ENCODE measurements at places on chromosomes 6 and 20.

DNA sequence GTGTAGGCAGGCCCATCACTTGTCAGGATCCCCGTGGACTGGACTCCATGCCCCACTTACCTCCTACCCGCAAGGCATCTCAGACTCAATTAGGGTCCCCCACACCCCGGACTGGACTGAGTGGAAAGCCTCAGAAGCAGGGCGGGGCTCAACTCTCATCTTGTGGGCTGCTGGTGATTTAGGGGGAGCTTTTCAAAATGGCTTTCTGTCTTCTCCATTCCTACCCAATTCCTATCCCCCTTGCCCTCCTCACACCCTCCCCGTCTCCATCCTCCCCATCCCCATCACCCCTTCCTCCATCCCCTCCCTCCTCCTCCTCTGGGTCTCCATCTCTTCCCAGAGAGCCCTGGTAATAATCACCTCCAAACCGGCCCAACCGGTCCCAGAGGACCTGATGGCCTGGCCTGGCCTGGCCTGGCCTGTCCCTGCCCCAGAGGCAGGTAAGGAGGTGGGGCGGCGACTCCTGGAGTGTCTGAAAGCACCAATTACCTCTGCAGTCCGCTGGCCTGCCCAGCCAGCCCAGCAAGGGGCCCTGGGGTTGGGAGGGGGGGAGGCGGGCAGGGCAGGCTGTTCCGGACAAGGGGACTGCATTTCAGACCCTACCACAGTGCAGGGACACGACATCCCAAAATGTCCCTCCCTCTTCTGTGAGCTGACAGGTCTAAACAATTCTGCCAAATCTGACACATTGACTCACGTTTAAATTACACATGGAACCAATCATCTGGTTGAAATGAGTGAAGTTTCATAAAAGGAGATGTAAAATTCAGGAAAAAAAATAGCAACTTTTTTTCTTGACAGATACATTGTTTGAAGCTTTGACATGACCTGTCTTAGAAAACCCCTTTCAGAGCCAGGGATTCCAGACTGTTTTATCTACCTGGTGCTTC lies 24.8 kb downstream of the MAFB start:
- DNase-seq = no peak

GRCh38 chr6:160315310-160315709 lies 32.9 kb upstream of the SLC22A3 start:
- no peak for DNase-seq

DNA sequence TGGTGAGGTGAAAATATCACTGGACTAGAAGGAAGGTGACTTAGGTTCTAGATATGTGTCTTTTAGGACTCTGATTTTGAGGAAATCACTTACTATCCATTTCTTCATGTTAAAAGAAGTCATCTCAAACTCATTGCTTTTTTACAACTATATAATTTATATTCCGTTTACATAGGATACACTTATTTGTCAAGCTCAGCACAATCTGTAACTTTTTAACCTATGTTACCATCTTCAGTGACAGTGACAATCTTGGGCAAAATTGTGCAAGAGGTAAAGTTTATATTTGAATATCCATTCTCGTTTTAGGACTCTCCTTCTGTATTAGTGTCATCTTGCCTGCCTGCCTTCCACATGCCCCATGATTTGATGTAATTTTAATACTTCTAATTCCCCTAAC lies 74.0 kb upstream of the FAM83B start:
- no peak for DNase-seq

DNA sequence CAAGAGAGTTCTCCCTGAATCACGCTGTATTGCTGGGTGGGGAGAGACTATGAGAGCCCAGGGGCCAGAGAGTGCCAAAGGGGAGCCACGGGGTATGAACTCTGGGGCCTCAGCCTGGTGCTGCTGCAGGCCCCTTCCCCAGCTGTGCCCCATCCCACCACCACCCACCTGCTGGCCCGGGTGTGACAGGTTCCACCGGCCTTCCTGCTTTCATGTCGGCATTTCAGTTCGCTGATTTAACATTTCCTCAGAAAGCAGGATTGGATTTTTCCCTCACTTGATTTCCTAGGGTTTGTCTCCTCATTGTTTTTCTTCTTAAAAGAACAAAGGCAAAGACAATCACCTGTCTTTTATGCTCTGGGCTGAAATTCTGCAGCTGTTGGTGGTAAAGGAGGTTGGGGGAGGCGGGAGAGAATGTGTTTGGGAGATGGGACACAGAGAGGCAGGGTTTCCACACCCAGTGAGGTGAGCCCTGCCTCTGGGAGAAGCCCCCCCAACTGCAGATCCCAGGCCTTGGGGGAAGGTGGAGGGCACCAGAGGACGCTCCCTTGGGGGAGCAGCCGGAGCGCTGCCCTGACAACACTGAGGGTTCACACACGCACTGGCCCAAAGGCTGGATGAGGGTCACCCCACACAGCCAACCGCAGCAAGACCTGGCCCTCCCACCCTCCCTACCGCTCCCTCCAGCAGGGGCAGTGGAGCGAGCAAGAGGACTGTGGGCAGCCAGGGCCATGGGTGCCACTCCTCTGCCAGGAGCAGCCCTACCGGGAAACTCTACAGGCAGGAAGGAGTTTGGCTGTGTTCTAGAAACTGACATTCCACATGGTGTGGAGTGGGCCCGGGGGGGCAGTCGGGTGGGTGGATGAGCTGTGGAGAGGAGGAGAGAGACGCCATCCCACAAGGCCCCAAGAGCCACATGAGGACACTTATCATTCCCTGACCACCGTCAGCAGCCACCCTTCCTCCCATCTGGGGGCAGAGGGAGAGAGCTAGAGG lies 10.5 kb upstream of the MLN start:
- no peak for DNase-seq

DNA sequence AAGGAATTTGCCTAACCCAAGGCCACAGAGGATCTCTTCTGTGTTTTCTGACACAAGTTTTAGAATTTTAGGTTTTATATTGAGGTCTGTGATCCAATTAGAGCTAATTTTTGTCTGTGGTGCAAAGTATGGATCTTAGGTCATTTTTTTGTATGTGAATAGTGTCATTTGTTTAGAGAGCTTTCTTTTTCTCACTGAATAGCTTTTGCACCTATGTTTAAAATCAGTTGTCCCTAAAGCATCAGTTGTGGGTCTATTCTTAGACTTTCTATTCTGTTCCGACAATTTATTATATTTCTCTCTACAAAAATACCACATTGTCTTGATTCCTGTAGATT lies 341 bp upstream of the MCM9 start:
- no peak for DNase-seq

- no peak for DNase-seq
Observed at GRCh38 chr20:40524071-40524470, 165.0 kb downstream of the MAFB start.

GRCh38 chr6:71913444-71914234 lies 27.3 kb downstream of the RIMS1 start:
- no peak for DNase-seq

DNA sequence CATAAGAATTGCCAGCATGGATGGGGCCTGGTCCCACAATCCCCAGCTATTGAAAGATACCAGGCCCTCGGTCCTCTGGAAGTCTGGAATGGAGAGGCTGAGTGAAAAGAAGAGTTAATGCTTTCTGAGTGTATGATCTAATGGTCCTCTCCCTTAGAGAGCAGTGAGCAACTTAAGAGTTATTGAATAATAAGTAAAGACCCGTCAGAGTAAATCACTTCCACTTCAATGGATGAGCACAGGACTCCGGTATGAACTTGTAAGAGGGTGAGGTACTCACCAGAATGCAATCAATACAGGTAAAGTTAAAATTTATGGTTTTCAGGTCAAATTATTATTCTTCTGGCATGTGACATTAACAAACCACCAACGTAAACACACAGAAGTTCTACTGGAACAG lies 39.9 kb downstream of the FAXC start:
- DNase-seq = no peak

DNA sequence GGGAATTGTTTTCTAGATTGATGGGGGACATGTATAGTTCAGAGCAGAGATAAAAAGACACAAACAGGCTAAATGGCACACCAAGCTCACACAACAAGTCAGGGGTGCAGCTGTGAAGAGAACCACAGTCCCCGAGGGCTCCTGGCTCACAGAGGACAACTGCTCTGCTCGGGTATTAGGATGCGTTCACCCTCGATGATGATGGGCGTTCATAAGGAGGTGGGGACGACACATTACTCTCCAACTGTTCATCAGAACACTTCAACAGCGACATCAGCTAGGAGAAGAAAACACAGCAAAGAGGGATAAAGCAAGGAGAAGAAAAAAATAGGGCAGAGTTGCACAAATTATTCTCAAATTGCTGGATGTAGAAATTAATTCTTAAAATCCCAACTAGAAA lies 174.8 kb upstream of the RREB1 start:
- no peak for DNase-seq

GRCh38 chr20:50734730-50735679 lies 3.6 kb downstream of the PARD6B start:
- no peak for DNase-seq

GRCh38 chr6:14897831-14898230 lies 348.0 kb upstream of the JARID2 start:
- no peak for DNase-seq

- peak; percentile 18 for DNase-seq
Observed at GRCh38 chr6:5517796-5518195, 256.5 kb downstream of the FARS2 start.

GRCh38 chr20:38168791-38169589 lies 3.9 kb upstream of the TGM2 start:
- no peak for DNase-seq

- no peak for DNase-seq
Observed at GRCh38 chr6:152223636-152224035, 413.5 kb downstream of the SYNE1 start.

DNA sequence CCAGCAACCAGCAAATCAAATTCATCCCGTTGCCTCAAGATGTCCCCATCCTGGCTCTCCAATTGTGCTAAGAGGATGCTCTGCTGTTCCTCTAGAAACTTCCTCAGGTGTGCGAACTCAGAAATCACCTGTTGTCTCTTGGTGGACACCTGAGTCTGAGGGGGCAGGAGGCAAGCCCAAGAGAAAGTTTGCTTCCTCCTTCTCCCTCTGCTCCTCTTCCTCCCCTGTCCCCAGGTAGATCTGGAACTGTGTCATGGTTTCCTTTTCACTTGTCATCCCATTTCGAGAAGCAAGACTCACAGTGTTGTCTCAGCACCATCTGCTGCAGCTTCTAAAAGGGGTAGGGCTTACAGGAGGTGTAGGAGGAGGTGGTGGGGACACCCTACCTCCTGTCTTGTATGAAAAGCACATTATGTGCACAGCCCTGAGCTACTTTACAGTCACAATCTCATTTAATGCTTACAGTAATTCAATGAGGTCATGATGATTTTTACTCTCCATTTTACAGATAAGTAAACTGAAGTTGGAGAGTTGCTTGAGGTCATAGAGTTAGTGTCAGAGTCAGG lies 2.5 kb downstream of the TRIM10 start:
- DNase-seq = no peak

GRCh38 chr20:44656448-44656847 lies 4.9 kb upstream of the ADA start:
- DNase-seq = no peak

DNA sequence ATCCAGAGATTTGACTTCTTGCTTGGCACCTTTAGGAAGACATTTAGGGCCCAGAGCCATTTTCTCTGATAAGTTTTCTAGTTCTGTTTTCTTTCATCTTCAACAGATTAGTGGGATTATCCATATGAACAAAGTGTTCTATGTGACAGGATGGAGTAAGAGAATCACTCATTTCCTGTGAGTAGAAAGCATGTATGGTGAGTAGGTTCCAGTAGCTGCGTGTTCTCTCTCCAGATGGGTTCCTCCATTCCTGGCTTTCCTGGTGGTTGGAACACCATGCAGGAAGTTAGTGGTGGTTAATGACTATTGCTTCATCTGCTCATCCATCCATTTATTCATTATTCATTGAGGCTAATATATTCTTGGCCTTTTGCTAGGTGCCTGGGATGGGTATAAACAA lies 54.0 kb downstream of the EFCAB8 start:
- DNase-seq = no peak

DNA sequence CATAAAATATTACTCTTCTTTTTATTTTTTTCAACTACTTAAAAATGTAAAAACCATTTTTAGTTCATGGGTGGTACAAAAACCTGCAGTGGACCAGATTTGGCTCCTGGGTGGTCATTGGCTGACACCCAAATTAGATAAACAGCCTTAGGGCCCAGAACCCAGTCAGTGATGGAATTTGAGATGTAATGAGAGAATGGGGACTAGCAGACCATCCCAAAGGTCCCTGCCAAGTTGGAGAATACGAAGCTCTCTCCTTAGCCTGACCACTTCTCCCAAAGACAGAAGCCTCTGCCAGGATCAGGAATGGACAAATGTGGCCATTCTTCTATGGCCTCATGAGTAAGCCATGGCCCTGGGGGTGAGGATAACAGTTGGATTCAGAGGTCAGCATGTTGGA lies 194.7 kb downstream of the NFATC2 start:
- no peak for DNase-seq

DNA sequence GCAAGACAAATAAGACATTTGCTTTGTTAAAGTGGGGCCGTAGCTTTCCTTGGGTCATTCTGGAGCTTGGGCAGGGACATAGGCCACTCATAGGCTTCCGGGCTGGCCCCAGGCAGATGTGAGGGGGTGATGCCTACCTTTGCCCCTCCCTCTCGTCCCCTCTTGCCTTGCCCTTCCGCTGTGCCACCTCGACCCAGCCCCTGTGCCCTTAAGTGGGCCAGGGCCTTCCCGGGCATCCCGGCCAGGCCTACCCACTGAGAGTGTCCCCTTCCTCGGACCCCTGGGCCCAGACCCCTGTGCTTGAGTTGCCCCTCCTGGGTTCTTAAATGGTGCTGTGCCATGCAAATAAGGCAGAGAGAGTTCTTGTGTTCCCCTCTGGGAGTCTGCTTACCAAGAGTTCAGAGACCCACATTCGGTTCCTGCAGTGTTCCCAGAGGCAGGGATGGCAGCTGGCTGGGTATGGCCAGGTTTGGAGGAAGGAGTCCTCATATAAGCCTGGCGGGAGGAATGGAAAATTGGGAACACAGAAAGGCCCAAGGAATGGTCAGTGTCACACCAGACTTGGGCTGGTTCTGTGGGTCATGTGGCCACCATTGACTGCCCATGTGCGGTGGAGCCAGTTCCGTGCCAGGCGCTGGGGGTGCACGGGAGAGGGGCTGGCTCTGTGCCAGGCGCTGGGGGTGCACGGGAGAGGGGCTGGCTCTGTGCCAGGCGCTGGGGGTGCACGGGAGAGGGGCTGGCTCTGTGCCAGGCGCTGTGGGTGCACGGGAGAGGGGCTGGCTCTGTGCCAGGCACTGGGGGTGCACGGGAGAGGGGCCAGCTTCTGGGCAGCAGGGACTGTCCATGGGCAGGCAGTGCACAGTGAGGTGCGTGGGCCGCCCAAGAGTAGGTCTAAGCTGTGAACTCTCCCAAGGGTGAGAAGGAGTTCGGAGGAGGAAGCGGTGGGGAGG lies 173.5 kb upstream of the SNX9 start:
- DNase-seq = no peak

DNA sequence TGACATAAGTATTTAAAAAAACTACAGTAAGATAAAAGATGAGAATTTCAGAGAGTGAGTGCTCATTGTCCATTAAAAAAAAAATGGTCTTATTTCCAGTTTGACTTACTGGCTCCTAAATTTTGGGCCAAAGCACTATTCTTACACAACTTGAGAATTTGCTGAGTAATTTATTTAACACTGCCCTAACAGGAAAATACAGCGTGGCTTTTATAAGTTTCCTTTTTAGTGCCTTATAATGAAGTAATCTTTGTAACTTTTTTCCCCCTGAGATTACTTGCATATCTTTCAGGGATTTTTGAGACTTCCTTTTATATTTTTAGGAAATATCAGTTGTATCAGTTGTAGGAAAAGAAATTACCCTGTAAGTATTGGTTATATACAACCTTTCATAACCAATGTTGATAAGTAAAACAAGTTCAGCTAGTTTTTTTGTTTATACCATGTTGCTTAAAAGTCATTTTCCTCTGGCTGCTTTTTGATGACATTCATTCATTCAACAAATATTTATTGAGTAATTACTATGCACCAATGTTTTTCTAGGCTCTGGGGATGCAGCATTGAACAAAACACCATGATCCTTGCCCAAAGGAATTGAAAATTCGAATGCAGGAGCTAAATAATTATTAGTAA lies 106.4 kb upstream of the SGK1 start:
- DNase-seq = no peak

Measured in stimulated activated CD4-positive, alpha-beta T cell treated with anti-CD3 and anti-CD28 coated beads, Interleukin-2, amount 100 ng/mL, for 48 hours (primary cell).